ENCODE measurements at places on chromosomes 7 and 10. TPM values are rescaled to one million over a fixed set of nuclear protein-coding genes. Genes with fewer than 3 reads are reported as not detected.

TRIM50 gene
- 0.21 TPM for total RNA-seq

DNA sequence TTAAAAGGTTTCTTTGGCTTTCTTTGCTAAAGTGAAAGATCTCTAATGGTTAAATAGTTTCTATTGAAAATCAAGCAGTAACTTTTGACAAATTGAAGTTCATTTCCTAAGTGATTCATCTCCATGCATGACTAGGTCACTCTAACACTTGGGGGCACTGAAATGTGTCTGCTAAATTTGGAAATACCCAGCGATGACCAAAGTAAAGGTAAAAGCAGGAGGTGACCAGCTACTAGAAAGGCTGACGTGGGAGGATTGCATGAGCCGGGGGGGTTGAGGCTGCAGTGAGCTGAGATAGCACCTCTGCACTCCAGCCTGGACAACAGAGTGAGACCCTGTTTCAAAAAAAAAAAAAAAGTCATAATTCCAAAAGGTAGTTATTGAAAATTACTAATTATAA lies 111.8 kb upstream of the GPR141 start:
- DNase-seq, result no peak

SPDYE8 gene
- not detected for total RNA-seq

GRCh38 chr10:89741126-89741762 lies 39.9 kb downstream of the KIF20B start:
- no peak for DNase-seq

GRCh38 chr7:144588559-144589051 lies 185.1 kb upstream of the NOBOX start:
- DNase-seq, result peak; percentile 11

DNA sequence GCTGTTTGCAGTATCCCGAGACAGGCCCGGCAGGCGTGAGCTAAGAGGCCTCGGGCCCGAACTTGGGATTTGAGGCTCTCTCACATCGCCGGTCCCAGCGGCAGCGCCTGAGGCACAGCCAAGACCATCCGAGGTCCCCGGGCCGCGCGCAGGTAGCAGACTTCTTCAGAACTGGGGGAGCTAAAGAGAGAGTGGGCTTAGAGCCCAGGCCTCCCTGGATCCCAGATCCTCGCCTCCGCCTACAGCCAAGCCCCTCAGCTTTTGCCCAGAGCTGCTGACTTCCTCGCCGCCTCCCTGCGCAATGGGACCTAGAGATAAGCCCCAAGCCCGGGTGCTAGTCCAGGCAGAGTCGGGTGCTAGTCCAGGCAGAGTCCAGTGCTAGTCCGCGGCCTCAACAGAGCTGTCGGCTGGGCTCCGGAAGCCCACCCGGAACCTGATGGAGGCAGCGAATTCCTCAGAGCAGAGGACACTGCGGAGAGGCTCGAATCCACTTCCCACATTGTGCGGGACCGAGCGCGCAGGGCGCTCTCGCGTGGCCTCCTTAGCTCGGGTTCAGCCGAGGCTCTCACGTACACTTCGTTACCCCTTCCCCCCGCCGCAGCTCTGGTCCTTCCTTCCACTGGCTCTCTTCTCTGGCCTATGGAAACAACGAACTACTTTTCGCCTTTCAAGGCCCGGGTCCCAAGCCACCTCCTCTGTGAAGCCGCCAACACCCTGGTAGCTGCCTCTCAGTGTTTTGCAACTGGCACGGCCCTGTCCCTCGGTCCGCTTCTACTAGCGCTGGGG lies 5.8 kb downstream of the LBX1 start:
- no peak for DNase-seq

GRCh38 chr10:74145133-74145532 lies 5.5 kb downstream of the AP3M1 start:
- peak; percentile 54 for DNase-seq

HMX2 gene
- total RNA-seq, result not detected

GRCh38 chr10:51705774-51706173 lies 6.4 kb upstream of the CSTF2T start:
- no peak for DNase-seq

DNA sequence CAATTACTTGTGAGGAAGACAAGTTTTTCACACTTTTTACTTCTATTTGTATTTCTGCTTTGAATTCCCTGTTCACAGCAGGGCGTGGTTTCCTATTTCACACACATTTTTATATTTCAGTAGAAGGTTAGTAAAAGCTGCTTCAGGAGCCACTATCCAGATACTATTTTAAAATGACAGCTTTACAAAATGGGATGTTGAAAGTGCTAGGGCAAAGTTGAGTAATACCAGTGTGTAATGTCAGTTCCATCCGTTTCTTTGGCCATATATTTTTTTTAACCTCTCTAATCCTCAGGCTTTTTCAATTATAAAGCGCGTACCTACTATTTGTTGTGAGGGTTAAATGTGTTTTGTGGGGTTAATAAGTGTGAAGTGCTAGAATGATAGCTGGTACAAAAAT lies 276.6 kb downstream of the GPR158 start:
- no peak for DNase-seq

NOS3 gene
- 6.0 TPM for total RNA-seq

CYP2E1 gene
- 1.1 TPM for total RNA-seq

DNA sequence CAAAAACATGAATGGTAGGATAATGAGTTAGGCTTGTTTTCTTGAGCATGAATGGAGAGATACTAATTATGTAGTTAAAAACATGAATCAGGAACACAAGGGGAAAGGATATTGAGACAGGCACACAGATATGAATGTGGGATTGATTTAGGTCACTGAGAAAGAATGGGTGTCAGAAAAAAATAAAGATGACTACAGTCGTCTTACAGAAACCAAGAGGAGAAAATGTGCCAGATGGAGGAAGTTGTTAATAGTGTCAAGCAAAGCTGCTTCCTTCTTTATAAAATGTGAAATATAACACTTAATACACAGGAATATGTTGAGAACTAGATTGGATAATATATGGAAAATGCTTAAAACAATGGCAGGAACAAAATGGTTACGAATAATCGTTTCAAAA lies 173.3 kb upstream of the BET1 start:
- DNase-seq, result no peak

LIPN gene
- not detected for total RNA-seq

- no peak for DNase-seq
These were observed 76.1 kb upstream of the CPXM2 start for GRCh38 chr10:123967626-123968243.

CHN2 gene
- 14.5 TPM for total RNA-seq

DNA sequence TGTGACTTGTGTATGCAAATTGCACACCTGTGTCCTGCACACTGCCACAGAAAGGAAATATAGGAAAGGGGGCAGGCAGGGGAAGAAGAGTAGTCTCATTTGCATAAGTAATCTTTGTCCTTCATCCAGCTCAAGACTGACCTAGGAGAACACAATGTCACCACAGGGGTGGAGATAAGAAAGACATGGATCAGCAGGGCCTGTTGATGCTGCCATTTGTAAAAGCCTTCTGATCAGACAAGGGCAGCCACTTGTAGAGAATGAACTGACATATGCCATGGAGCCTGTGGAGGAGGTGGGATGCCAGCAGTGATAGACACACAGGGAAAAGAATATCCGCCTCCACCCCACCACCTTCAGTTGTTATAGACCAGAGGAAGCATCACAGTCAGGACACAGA lies 528.9 kb downstream of the HTR7 start:
- DNase-seq, result no peak

DNA sequence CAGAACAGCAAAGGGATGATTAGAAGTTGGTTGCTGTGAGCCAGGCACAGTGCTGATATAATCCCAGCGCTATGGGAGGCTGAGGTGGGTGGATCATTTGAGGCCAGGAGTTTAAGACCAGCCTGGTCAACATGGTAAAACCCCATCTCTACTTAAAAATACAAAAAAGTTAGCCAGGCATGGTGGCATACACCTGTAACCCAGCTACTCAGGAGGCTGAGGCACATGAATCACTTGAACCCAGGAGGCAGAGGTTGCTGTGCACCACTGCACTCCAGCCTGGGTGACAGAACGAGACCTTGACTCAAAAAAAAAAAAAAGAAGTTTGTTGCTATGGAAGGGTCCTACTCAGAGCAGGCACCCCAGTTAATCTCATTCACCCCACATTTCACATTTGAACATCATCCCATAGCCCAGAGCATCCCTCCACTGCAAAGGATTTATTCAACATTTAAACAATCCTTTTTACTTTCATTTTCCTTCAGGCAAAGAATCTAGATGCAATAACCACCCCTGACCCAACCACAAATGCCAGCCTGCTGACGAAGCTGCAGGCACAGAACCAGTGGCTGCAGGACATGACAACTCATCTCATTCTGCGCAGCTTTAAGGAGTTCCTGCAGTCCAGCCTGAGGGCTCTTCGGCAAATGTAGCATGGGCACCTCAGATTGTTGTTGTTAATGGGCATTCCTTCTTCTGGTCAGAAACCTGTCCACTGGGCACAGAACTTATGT lies 4.1 kb downstream of the IL6 start:
- no peak for DNase-seq

EBLN1 gene
- not detected for total RNA-seq

- DNase-seq, result no peak
These were observed at the start of gene ADIRF for GRCh38 chr10:86968271-86968993. ADIRF (plus strand) TSS chr10:86968482; CDS start chr10:86968545, 63 bp downstream.

DNA sequence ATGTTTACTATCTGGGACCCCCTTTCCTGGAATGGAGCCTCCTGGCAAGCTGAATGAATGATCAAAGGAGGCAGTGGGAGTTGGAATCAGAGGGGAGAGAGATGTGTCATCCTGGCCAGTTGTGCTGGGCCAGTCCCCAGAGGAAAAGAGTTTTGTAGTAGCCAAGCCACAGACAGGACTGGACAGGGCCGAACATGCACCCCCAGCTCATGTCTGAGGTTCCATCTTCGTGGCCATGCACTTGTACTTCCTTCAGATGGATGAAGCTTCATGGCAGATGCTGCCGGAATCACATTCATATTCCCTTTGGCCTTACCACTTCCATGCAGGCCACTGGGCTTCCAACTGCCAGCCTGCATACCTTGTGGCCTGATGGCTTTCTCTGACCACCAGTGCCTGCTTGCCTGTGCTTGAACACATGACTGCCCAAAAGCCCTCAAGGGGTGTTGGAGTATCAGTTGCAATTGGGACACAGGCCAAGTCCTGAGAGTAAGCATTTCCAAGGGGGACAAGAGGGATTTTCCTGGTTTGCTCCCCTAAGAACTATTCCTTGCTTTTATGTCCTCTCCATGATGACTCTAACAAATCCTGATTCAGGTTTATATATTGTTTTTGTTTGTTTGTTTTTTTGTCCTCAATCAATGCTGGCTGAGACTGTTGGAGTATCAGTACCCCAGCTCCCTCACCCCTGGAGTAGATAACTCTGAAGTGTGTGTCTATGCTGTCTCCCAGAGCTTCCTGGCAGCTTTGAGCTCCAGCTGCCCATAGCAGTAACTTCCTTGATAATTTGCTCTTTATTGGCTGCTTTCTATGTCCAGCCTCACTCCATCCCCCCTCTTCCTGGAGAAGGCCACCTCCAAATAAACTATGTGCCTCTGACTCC lies 63.6 kb downstream of the TMEM130 start:
- DNase-seq, result no peak

GRCh38 chr10:107434854-107435253 lies 270.3 kb upstream of the SORCS1 start:
- no peak for DNase-seq

DNA sequence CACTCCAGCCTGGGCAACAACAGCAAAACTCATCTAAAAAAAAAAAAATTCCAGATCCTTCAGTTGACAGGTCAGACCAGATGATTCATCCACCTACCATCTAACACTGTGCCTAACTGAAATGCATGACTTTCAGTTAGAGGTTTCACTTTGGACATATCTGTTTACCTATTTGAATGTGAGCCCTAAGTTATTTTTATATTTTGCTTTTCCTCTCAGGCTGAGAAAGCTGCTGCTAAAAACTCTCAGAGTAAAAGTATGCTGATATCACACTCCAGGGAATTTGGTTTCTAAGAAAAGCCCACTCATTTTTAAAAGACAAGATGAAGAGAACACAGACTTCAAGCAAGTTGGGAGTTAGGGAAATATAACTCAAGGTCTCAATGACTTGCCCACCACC lies 126.0 kb downstream of the SGMS1 start:
- DNase-seq, result no peak

DNA sequence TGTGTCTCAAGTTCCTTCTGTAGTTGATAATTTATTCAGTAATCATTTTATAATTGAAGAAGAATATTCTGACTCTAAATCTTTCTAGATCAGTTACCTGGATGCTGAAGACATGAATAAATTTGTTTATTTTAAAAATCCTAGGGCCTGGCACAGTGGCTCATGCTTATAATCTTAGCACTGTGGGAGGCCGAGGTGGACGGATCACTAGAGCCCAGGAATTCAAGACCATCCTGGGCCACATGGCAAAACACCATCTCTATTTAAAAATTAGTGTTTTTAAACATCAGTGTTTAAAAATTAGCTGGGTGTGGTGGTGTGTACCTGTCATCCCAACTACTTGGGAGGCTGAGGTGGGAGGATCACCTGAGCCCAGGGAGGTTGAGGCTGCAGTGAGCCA lies 9.3 kb downstream of the POR start:
- DNase-seq, result no peak

All from urinary bladder (tissue), 4 donors.